ENCODE measurements at places on chromosomes 13 and 19.
A peak's percentile ranks its signal among the peaks of the same experiment; 100 is the strongest.

- DNase-seq: no peak
These were observed 54.6 kb upstream of the RAP2A start for GRCh38 chr13:97379386-97379785.

DNA sequence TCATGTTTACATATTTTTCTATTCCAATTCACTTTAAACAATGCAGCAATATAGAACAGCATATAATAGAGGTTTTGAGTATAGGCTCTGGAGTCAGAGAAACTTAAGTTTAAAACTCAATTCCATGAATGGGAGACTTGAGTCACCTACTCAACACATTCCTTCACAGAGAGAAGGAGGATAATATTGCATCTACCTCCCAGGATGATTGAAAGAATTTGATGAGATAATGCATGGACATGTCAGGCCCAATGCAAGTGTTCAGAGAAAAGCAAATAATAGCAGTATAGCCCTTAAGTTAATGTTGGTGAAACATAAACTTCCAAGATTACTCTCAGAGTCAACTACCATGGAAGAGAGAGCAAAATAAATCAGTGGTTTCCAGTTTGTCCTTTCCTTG lies 170.2 kb downstream of the DCLK1 start:
- DNase-seq: no peak

DNA sequence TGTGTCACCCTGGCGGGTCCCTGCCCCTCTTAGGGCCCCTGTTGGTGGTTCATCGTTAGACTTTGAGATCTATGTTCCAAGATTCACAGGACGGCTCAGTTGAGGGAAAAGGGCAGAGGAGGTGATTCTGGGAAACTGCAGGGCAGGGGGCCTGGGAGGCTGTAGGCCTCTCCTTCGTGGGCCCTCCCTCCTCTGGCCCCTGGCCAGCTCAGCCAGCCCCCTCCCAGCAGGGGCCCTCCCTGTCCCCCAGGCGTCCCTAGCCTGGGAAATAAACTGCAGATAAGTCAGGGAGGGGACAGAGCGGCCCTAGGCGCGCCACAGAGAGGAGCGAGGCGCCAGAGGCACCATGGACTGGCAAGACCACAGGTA lies 6.5 kb downstream of the HIF3A start:
- DNase-seq: no peak

DNA sequence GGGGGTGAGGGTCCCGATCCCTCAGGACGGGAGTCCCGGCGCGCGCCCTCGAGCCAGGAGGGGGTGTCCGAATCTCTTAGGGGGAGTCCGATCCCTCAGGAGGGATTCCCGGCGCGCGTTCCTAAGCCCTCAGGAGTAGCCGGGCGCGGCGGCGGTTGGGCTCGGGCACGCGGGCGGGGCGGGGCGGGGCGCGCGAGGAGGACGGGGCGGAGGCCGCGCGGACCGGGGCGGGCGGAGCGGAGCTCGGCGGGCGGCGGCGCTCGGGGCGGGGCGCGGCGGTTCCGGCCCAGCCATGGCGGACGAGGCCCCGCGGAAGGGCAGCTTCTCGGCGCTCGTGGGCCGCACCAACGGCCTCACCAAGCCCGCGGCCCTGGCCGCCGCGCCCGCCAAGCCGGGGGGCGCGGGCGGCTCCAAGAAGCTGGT lies at the start of gene CUL4A:
CUL4A (plus strand) TSS at position 278 of the 423 bp plus-strand sequence; CDS start at position 293, 15 bp downstream.
- DNase-seq: peak; percentile 67

- no peak for DNase-seq
These were observed 523.6 kb downstream of the DCT start for GRCh38 chr13:93955904-93956303.

DNA sequence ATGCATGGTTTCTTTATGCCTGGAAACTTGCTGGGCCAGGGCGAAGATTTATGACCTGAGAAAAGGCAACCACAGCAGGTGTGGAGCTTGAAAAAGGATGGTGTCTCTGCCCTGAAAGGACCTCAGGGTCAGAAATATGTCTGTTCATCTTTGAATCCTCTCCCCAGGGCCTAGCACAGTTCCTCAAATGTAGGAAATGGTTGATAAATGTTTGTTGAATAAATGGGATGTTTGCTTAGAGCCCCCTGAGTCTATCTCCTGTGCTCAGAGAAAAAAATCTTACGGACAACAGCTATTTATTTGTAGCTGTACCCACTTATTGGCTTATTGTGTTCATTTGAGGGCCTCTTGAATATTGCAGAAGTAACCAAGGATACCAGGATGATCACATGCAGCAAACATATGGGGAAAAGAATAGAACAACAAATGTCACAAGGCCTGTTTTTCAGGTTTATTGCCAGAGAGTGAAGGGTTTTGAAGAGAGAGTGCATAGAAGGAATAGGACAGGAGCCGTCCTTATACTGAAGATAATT lies 114.5 kb downstream of the KLF5 start:
- no peak for DNase-seq

GRCh38 chr19:4057931-4058692 lies 8.6 kb downstream of the ZBTB7A start:
- DNase-seq: no peak

- peak; percentile 69 for DNase-seq
These were observed at the start of gene TNFSF13B for GRCh38 chr13:108269601-108270328. Gene TNFSF13B (plus strand): TSS chr13:108269718. CDS start chr13:108269896, 178 bp downstream.

- peak; percentile 27 for DNase-seq
These were observed 14.0 kb upstream of the GJA3 start for GRCh38 chr13:20174656-20175405.

DNA sequence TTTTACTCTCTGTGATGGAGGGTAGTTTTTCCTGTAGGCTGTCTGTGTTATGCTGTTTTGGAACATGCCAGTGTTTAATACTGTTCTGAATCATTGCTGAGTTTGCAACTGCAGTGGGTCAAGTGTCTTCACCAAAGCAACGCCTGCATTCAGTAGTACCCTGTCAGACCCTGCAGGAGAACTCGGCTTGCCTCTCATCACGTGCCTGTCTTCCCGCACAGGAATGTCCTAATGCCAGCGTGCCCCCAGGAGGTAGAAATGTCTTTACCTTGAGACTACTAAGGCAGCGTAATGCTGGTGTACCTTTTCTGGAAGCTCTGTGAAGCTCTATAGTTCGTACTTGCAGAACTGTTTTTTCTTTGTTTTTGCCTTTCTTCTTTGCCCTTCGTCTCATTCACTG lies 42.3 kb downstream of the POLR1D start:
- no peak for DNase-seq

- no peak for DNase-seq
These were observed 21.1 kb downstream of the KBTBD6 start for GRCh38 chr13:41111454-41111853.
